ENCODE measurements at places on chromosomes 13 and 19.
A peak's percentile ranks its signal among the peaks of the same experiment; 100 is the strongest.

DNA sequence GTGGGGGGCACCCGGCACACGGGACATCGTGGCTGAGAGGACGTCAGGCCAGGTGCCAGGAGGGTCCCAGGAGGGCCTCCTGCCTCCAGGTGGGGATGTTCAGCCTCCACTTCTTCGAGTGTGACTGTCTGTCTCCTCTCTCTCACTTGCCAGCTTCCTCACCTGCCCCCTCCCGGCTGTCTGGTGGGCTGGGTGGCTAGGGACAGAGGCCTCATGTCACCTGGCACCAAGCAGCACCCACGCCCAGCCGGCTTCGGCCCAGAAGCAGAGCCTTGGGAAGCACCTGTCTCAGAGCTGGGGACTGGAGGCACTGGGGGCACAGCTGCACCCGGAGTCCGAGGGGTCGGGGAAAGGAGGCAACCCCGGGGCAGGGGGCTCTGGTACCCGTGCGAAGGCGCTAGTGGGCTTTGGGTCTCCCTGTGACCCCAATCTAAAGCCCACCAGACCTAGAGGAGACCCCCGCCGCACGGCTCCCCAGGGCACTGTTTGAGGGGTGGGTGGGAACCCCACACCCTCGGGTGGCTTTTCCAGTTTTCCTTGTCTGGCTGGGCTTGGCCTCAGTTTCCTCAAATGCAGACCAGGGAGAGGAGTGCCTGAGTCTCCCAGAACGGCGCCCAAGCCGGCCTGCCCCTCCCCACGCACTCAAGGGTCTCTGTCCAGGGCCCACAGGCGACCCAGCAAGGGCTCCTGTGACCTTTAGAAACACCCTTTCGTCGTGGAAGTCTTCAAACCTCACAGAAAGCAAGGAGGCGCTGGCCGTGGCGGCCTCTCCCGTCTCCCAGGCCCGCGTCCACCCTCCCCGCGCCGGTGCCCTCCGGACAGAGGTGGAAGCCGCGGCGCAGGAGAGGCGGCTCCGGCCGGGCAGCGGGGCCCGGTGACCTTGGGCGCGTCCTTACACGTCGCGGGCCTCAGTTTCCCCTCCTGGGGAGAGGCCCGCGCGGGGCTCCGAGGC is 664 bp upstream of the HCN2 start:
- DNase-seq = no peak

DNA sequence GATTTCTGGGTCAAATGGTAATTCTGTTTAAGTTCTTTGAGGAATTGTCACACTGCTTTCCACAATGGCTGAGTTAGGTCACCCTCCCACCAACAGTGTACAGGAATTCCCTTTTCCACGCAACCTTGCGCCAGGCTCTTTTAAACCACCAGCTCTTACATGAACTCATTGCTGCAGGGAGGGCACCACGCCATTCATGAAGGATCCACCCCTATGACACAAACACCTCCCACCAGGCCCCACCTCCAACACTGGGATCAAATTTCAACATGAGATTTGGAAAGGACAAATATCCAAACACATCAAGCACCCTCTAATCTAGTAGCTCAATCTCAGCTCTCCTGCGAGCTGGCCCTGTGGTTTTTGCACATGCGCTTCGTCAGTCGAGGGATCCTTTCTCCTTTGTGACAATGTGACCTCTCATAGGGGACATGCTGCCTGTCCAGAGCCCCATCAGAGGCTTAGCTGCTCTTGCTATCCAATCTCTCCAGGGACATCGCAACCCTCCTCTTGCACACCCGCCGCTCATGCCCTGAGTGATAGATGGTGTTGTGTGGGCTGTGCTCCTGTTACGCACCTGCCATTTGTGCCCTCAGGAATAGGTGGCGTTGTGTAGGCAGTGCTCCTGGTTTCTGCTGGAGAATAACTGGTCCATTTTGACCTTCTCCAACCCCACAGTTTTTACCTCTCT is 328.0 kb downstream of the UQCRFS1 start:
- no peak for DNase-seq

GRCh38 chr19:5141850-5142724 is 173.2 kb downstream of the KDM4B start:
- DNase-seq = no peak

- no peak for DNase-seq
These were observed 3.5 kb upstream of the SLC1A5 start for GRCh38 chr19:46791944-46792343.

DNA sequence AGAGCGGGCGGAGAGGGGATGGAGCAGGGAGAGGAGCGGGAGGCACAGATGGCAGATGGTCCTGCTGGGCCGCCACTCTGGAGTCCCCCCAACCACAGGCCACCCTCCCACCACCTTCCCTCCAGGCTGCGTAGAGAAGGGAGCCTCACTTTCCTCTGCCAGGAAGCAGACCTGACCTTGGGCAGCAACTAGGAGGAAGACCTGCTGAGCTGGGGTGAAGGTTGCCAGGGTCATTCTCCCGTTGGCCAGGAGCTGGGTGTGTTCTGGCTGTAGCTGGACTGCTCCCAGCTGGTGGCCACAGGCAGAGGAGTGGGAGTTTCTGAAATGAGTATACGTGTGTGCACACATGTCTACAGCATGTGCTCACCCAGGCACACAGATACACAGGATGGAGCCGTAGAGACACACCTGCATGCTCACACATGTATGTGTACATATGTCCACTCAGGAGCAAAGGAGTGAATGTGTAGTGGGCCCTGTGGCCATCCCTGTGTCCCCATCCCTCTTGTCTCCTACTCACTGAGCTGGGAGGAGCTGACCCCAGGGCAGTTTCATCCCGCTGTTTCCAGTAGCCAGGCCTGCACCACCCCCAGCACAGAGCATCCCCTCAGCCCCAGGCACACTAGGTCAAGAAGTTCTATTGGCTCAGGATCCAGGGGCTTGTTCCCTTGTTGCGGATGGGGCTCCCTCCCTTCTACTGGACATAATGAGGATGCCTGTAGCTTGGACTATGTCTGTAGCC is 53.0 kb downstream of the CHST8 start:
- no peak for DNase-seq

- DNase-seq = no peak
These were observed 27.1 kb downstream of the STK24 start for GRCh38 chr13:98549728-98550317.

DNA sequence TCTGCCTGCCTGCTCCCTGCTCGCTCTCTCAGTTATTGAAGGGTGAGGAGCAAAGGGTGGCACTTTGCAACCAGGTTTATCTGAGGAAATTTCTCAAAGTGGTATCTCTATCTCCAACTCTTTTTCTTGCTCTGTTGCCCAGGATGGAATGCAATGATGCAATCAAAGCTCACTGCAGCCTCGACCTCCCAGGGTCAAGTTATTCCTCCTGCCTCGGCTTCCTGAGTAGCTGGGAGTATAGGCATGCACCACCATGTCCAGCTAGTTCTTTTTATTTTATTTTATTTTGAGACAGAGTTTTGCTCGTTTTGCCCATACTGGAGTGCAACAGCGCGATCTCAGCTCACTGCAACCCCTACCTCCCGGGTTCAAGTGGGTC is 4.9 kb downstream of the ACTMAP start:
- no peak for DNase-seq

DNA sequence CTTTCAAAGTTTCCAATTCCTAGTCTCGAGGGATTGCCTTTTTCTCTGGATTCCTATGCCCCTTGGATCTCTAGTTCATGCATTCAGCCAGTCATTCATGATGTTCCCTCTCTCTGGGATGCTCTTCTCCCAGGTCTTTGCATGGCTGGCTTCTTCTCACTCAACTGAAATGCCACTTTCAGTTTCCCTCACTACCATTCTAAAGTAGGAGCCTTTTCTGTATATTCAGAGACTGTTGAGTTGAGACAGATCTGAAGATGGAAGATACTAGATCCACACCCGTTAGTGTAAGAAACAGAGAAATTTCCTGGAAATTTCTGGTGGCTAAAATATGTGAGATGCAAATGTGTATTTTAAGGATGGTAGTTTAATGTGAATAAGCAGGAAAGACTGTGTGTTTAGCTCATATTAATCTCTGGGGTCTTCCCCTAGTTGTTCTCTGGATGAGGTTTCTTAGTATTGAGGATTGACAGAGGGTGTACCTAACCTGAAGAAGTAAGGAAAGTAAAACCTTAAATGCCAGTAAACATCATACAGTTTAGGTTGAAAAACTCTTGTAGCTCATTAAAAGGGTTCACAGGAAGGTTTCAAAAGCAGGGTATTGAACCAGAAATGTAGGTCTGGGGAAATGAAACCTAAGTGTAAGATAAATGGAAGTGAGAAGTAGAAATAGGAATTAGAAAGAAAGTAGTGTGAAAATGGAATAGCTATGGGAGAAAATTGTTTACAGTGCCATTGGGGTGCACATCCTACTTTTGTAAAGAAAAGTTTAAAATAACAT is 331.3 kb downstream of the NDFIP2 start:
- no peak for DNase-seq

GRCh38 chr19:53597023-53597422 is 34.8 kb upstream of the DPRX start:
- DNase-seq = no peak

- peak; percentile 96 for DNase-seq
These were observed 5.1 kb downstream of the FSTL3 start for GRCh38 chr19:681029-682019.

DNA sequence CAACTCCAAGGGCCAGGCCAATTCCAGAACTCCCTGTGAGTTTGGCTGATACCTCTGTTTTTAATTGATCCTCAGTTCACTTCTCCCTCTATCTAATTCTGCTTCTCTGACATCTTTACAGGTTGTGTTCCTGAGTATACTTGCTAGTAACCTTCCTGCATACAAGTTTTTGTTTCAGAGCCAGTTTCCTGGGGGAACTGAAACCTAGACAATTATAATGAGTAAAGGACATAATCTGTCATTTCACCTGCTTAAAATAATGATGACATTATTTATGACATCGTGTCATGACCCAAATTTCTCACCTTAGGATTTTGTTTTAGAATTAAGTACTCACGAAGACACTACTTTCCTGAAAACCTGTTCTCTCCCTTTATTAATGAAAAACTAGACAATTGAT is 12.5 kb upstream of the MYCBP2 start:
- DNase-seq = no peak

- no peak for DNase-seq
These were observed 34.4 kb upstream of the MIR17HG start for GRCh38 chr13:91313103-91313502.

DNA sequence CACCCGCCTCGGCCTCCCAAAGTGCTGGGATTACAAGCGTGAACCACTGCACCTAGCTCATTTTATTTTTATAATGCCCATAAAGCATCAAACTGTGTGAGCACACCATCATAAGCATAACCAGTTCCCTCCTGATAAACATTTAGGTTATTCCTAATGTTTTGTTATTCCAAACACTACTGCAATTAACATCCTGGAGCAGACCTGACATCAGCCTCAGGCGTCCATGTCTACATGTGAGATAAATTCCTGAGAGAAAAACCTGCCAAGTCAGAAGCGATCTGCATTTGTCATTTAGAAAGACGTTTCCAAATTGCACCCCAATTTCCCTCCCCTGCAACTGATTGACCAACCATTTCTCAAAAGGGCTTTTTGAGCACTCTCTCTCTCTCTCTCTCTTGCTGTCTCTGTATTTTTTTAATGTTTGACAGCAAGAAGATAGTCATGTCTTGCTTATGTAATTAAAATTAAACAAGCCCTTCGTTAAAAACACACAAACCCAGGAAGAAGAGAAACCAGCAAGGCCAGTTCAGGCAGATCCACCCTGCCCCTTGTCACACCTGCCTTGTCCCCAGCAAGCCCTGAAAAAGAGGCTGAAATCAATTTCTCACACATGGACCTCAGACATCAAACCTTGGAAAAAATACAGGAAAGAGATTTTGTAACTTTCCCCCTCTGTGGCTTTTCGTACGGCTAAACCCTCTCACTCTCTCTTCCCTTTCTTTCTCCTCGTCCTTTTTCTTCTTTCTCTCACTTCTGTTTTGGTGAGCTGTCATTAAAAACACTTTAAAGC is 9.9 kb downstream of the LYPD3 start:
- no peak for DNase-seq

GRCh38 chr13:99507054-99507453 is 5.8 kb downstream of the TM9SF2 start:
- no peak for DNase-seq

DNA sequence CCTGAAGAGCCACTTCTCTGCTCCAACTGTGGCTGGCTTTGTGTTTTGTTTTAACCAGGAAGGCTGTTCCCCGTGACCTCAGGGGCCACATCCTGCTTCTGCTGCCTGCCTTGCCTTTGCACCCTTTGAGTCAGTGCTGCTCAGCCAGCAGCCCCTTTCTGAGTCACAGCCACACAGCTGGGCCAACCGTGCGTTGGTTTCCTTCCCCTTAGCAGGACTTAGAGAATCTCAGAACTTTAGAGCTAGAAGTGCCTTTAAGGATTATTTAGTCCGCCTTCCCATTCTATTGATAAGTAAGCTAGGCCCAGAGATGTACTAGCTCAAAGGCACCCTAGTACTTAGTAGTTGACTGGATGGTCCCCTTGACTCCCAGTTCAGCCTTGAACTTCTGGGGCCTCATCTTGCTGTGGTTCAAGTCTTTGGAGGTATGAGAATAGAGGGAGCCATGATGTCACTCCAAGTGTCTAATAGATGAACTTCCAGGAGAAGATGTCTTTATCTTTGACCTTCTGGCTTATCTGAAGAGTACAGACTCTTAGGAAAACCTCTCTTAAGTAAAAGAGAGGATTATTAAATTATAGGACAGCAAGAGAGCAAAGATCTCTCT is 8.0 kb downstream of the RGCC start:
- peak; percentile 86 for DNase-seq

- DNase-seq = no peak
These were observed 1.9 kb downstream of the PCSK4 start for GRCh38 chr19:1488282-1488601.

GRCh38 chr19:6491802-6492592 is 10.1 kb downstream of the TUBB4A start:
- no peak for DNase-seq

DNA sequence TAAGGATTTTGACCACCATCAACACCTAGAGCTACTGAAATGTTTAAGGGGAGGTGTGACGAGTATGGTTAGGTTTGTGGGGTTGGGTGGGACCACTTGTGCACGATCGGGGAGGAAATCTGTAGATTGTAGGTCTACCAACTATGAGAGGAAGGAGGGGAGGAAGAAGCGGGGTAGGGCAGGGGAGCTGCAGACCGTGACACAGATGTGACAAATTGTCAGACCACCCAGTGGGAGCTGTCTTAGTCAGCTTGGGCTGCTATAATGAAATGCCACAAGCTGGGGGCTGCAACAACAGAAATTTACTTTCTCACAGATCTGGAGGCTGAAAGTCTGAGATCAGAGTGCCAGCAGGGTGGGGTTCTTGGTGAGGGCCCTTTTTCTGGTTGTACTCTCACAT is 62.2 kb upstream of the ARGLU1 start:
- DNase-seq = no peak

DNA sequence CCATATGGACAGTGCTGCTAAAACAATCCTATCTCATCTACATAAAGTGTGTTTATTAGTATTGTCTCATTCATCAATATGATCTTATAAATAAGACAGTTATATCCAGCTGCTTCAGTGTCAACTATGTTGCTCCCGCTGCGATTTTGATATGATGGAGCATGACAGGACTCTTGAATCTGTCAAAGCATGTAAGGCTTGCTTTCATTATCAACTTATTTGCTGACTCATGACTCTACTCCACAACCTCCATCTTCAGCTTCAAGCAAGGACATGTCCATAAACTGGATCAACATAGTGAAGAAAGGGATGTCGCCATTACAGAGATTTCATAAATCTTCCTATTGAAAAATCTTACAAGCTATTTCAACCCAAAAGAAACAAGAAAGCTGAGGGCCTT is 2812.6 kb downstream of the PCDH9 start:
- DNase-seq = no peak

- DNase-seq = no peak
These were observed 64.6 kb downstream of the ATP11A start for GRCh38 chr13:112754281-112755025.
